ENCODE measurements at places on chromosomes 2 and 18.

GRCh38 chr2:155218945-155219344 lies 520.5 kb downstream of the KCNJ3 start:
- no peak for DNase-seq

- no peak for DNase-seq
These were observed 489.3 kb upstream of the CDH2 start for GRCh38 chr18:28666216-28666615.

DNA sequence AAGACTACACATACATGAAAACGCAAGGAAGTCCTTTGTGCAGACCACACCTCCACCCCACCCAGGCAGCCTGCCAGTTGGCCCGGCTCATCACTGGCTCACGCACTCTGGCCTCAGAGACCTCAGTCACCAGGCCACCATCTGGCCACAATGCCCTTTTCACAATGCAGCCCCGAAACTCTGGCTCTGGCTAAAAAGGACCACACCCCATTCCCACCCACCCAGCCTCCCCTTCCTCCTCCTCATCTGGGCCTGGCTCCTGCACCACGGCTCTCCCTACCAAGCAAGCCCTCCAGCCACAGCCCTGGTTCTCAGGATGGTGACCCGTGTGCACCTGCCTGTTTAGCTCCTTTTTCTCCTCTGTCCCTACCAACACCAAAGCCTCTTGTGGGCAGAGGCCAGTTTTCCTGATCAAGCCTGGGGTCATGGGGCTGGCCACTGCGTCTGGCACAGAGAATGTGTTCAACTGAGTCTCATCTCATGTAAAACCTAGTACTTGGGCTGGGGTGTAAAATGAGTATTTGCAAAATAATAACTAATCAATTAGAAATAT lies 7.4 kb downstream of the HDAC4 start:
- no peak for DNase-seq

DNA sequence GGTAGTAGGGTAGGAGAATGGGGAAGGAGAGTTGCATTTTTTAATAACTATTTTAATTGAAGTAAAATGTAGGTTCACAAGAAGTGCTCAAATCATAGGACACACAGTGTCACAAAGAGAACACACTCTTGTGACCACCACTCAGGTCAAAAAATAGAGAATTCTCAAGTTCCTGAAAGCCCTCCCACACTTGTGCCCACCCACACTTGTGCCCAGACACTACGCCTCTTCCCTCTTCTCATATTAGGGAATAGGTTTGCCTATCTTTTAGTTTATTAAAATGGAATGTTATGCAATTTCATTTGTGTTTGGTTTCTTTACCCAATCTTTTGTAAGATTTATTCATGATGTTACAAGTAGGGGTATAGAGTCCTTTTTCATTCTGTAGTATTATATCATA lies 67.2 kb downstream of the UGGT1 start:
- DNase-seq: no peak

DNA sequence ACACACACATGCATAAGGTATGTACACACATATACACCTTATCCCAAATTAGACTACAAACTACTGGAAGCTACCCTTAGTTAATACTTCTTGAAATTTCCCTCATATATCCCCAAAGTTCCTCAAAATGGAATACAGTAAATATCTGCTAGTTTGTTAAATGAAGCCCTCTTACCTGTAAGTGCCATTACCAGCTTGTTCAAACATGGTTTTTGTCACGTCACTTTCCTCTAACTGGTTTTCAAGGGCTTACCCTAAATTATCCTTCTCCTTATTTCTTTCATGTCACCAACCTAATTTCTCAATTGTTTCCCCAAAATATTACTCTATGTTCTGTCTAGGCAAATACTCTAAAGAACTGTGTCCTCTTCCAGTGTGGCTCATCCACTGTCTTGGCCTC lies 24.4 kb upstream of the KIDINS220 start:
- DNase-seq: no peak

GRCh38 chr2:140200307-140200706 lies 1420.1 kb upstream of the NXPH2 start:
- DNase-seq: no peak

DNA sequence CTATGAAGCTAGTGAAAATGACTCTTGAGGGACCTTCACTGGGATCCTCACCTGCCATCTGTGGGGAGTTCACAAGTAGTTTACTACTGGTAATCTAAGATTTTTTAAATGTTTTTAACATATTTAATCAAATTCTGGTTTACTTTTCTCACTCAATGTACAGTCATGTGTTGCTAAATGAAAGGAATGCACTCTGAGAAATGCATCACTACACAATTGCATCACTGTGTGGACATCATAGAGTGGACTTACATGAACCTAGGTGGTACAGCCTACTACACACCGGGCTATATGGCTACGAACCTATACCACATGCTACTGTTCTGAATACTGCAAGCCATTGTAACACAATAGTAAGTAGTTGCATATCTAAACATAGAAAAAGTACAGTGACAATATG lies 528.0 kb downstream of the BCL11A start:
- no peak for DNase-seq

DNA sequence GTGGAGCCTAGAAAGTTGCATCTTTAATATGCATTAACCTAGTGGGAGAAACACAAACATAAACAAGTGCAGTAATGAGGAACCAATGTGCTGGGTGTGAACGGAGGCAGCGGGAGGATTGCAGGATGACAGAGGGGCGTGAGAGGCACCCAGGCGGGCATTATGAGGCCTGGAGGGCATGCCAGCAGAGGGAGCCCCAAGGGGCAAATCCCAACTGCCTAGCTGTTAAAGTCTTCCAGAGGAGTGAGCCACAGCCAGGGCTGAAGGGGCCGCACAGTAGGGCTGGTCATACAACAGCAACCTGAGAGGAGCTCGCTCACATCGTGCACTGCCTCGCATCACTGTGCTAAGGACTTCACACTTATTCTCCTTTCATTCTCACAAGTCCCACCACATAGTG lies 13.3 kb upstream of the PRELID3A start:
- DNase-seq: no peak

- no peak for DNase-seq
These were observed 1630.5 kb upstream of the NXPH2 start for GRCh38 chr2:140410695-140411094.

GRCh38 chr2:180143633-180144337 lies 136.7 kb upstream of the CWC22 start:
- no peak for DNase-seq

DNA sequence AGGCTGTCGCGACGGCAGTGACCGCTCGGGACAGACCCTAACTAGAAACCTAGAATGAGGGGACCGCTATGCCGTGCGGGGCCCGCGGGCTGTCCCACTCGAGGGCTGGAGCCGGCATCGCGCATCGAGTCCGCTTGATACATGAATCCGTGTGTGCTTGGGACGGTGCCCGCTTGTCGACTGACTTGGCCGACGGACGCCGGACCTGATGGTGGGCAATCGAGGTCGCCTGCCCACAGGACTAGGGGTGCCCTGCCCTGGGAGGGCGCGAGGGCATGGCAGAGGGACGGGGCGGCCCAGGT lies 749 bp upstream of the PTMA start:
- peak; percentile 31 for DNase-seq

- no peak for DNase-seq
These were observed 100.5 kb downstream of the CDC42EP3 start for GRCh38 chr2:37570773-37571586.

DNA sequence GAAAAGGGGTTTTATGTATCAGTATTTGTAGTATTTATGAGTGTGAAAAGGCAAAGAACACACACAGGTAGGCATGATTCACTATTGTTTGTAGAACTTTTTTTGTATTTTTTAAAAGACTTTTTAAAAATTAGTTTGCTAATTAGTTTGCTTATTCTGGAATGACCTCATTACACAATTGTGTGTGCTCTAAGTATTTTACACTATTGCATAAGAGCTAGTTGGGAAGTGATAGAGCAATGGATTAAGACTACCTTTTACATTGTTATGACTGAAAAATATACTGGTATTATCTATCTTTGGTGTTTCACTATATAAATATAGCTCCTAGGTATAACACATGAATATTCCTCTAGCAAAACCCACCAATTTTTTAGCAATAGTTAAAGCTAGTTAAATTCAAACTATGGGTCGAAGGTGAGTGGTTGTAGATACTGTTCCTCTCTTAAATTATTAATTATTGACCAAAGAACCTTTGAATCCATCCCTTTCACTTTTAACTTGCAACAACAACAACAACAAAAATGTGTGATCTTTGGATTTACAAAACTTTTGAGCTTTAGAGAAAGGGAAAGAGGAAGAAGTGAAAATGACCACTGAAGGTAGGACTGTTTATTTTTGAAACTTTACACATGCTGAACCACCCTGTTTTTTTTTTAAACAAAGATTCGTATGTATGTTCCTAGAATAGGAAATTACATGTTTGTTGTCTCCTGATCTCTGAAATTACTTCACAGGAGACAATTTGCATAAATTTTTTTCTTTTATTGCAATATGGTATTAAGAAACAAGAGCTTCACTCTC lies 18.7 kb downstream of the ITPRID2 start:
- DNase-seq: no peak

- no peak for DNase-seq
These were observed 82.3 kb downstream of the STPG4 start for GRCh38 chr2:47072728-47073191.

- DNase-seq: no peak
These were observed 68.7 kb downstream of the NCK2 start for GRCh38 chr2:105813405-105813804.

- DNase-seq: no peak
These were observed 25.9 kb downstream of the RAB12 start for GRCh38 chr18:8635087-8635486.

DNA sequence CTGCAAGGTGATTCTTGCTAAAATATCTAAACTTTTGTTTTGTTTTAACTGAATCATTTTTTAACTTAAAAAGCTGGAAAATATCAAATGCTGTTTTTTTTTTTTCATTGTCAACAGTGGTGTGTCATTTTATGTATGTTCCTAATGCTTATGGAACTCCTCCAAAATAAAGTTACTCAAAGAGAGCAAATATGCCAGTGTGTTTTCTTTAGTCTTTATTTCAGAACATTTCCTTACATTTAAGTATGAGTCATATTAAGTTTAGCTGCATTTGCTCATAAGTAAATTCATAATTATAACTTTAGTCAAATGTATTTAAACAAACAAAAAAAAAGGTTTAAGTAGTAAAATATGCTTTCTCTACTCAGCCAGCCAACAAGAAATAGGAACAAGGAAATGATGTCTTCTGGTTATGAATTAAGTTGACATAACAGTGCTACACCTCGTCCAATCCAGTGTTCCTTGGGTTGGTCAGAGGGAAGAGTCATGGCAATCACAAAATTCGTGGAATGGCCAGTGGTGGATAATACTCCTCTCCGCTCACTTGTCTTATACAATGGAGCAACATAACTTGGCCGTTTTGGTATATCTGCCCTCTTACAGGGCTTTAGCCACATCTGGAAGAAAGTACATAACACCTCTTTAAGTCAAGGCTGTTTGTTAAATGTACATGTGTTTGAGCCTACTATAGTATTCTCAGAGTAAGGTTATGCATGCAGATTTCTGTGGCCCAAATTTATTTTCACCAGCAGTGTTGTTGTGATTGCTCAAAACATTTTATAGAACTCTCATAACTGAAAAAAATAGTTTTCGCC lies 80.7 kb downstream of the SLC39A10 start:
- DNase-seq: no peak

DNA sequence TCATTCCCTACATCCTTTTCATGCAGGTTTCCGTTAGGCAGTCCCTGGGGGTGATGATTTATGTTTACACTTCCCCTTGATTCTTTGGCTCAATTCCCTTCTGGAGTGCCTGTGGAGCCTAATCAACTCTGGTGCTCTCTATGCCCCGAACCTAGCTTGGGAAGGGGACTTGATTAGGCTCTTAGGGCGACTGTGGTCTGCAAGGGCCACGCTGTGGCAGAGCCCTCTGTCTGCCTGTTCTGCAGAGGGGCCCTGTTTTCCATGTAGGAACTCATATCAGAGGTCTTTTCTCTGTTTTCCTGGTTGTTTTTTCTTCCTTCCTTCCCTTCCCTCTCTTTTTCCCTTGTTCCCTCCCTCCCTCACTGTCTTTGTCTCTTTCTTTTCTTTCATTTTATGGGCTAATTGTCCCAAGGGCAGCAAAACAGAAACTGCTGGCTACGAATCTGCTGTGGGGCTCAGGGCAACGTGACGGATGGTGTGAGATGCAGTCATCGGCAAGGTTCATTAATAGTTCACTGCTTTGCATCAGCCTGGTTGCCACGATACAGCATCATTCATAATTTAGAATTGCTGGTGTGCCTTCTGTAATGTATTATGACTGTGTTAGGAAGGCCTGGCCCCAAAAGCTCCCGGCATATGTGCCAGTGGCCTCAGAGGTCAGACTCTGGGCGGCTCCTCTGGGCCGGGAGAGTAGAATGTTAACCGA lies 134.5 kb downstream of the NAPG start:
- DNase-seq: no peak

GRCh38 chr2:101367508-101367907 lies 19.8 kb downstream of the CREG2 start:
- DNase-seq: no peak

GRCh38 chr18:11009147-11009546 lies 140.2 kb downstream of the PIEZO2 start:
- no peak for DNase-seq

GRCh38 chr2:41061356-41061755 lies 609.5 kb upstream of the SLC8A1 start:
- no peak for DNase-seq
